Prostate gland (tissue), 2 donors: ENCODE measurements at places on chromosomes 2 and 18. TPM values are rescaled to one million over a fixed set of nuclear protein-coding genes. Genes with fewer than 3 reads are reported as not detected.

Gene DNAJC5G
- 16.1 TPM for total RNA-seq

Gene EMILIN2
- total RNA-seq = 38.6 TPM

- no peak within 1 kb of the TSS for H3K27ac ChIP-seq
- H3K4me1 ChIP-seq = no peaks in the 10 kb centered on the region
- H3K27me3 ChIP-seq = no peaks in the 10 kb centered on the region
- no peak within 1 kb of the TSS for H3K4me3 ChIP-seq
- H3K36me3 ChIP-seq = no peaks in the 10 kb centered on the region
- DNase-seq = no peak
Measured at GRCh38 chr2:210315015-210315788, at the start of gene MYL1. Gene MYL1 (minus strand): TSS chr2:210315174. CDS start chr2:210315042, 132 bp downstream.

Gene MYCN
- 0.14 TPM for total RNA-seq

Gene KLHL30
- total RNA-seq = 1.9 TPM

- H3K4me3 ChIP-seq = no peak overlapping the region
- H3K4me1 ChIP-seq = no peaks in the 10 kb centered on the region
- DNase-seq = no peak
Measured at GRCh38 chr2:12010059-12010458, 263.6 kb downstream of the LPIN1 start.

Gene MARCHF4
- not detected for total RNA-seq

Gene SPATS2L
- total RNA-seq = 88.7 TPM

Gene ABHD1
- 4.1 TPM for total RNA-seq

GRCh38 chr18:69978732-69979715 is 31.4 kb upstream of the CD226 start:
- DNase-seq = no peak
- H3K4me3 ChIP-seq = no peak overlapping the region
- no peaks in the 10 kb centered on the region for H3K36me3 ChIP-seq
- H3K27ac ChIP-seq = no peak overlapping the region
- no peaks in the 10 kb centered on the region for H3K4me1 ChIP-seq

GRCh38 chr2:131035112-131035825 is 58.0 kb downstream of the FAM168B start:
- no peaks in the 10 kb centered on the region for H3K27me3 ChIP-seq
- DNase-seq = no peak
- no peaks in the 10 kb centered on the region for H3K4me1 ChIP-seq

- H3K27ac ChIP-seq = no peak overlapping the region
- H3K4me1 ChIP-seq = no peaks in the 10 kb centered on the region
- H3K27me3 ChIP-seq = no peaks in the 10 kb centered on the region
- no peaks in the 10 kb centered on the region for H3K36me3 ChIP-seq
- H3K4me3 ChIP-seq = no peak overlapping the region
Measured at GRCh38 chr2:1561811-1562421, 148.7 kb downstream of the TPO start.

DNA sequence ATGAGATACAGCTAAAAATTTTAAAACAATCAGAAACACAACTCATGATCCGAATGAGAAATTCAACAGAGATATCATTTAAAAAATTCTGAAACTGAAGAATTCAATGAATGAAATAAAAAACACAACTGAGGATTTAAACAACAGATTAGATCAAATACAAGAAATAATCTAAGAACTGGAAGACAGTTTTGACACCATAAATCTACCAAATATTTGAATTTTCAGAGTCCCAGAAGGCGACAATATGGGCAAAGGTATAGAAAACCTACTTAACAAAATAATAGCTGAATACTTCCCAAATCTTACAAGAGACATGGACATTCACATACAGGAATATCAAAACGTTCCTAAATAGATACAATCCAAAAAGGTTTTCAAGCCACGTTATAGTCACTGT is 221.9 kb downstream of the OTX1 start:
- H3K36me3 ChIP-seq = no peaks in the 10 kb centered on the region
- no peaks in the 10 kb centered on the region for H3K4me1 ChIP-seq
- no peak for DNase-seq
- H3K4me3 ChIP-seq = no peak overlapping the region

DNA sequence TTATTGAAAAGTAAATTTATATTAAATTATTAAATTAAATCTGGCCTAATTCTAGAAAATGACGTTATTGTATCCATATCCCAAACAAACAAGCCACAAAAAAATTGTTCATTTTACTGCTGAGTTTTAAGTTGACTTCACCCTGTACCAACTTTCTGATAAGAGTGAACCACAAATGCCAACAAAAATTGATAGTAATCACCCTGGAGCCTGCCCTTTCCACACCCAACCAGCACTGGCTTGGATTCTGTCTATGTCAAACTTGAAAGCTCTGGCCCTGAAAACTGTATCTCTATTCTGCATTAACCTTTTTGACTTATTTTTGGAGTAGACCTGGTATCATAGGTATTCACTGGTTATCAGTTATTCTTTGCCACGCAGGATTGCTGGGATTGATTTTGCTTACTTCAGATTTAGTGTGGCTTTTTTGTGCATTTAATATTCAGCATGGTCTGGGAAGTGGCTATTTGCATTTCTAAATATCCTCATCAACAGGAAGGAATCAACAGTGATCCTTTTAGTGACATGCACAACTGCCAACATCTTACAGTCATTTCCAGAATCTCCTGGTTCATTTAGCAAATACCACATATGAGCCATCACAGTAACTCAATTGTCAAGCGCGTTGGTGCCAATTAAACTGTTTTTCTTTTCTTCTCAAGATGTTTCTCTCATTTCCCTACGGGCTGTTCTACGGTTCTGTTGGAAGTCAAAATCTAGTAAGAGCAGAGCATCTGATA is 11.4 kb upstream of the SRBD1 start:
- DNase-seq = no peak
- no peak overlapping the region for H3K27ac ChIP-seq
- H3K27me3 ChIP-seq = no peaks in the 10 kb centered on the region
- H3K4me3 ChIP-seq = no peak overlapping the region

- DNase-seq = no peak
- no peak overlapping the region for H3K27ac ChIP-seq
- H3K4me1 ChIP-seq = no peaks in the 10 kb centered on the region
- H3K27me3 ChIP-seq = no peaks in the 10 kb centered on the region
Measured at GRCh38 chr2:155730804-155731203, 601.7 kb downstream of the NR4A2 start.

GRCh38 chr2:122831649-122832048 is 1076.2 kb downstream of the TSN start:
- no peaks in the 10 kb centered on the region for H3K4me1 ChIP-seq
- no peak overlapping the region for H3K4me3 ChIP-seq
- no peak overlapping the region for H3K27ac ChIP-seq
- H3K36me3 ChIP-seq = no peaks in the 10 kb centered on the region
